Eye (tissue), 1 donor: ENCODE measurements at places on chromosomes 11 and 22.
A peak's percentile ranks its signal among the peaks of the same experiment; 100 is the strongest.

GRCh38 chr11:3859373-3859881 lies 4.0 kb downstream of the STIM1 start:
- no peak for DNase-seq

DNA sequence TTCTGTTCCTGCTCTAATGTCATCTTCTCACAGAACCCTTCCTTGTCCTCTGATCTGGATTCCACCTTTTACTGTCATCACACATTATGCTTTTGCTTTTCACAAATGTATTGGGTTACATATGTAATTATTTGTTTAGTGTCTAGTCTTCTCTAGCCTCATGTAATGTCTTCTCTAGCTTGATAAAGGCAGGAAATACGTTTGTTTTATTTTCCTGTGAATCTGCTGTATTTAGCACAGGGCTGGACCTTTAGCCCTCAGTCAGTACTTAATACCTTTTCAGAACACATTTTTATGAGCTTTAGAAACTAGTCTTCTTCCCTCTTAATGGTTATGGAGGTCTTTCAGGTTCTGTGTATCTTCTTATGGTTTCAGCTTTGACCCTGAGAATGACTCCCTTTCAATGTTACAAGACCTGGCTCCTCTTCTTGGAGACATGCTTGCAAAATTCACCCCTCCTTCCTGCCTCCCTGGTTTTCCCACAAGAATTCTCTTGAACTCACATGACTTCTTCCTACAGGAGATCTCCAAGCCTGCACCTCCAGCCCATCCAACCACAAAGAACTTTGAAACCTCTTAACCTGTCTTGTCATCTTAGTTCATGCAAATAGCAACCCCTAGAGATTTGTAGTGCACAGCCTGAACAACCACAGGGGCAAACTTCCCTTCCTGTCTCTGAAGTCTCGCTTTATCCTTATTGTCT lies 132.7 kb upstream of the DDI1 start:
- DNase-seq: no peak

- DNase-seq: peak; percentile 38
Measured at GRCh38 chr11:66337103-66337899, 1.1 kb upstream of the RIN1 start.

DNA sequence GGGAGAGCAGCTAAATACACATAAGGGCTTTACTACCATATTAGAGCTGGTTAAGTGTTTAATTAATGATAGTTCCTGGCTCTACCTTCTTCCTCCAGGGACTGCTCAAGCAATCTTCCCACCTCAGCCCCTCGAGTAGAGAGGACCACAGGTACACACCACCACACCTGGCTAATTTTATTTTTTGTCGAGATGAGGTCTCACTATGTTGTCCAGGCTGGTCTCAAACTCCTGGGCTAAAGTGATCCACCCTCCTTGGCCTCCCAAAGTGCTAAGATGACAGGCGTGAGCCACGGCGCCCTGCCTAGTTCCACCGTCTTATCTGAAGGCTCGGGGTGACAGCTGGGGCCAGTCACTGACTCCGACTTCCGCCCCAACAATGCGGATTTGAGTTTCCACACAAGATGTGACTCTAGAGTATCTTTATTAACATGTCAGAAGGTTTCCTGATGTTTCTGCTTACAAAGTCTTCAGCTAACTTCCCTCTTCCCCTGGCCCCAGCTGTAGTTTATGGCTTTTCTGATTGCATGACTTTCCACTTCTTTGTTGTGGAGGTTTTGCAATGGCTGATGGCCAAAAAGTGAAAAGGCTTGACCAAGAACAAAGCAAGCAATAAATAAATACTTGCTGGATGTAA lies 16.8 kb downstream of the TPST2 start:
- no peak for DNase-seq

DNA sequence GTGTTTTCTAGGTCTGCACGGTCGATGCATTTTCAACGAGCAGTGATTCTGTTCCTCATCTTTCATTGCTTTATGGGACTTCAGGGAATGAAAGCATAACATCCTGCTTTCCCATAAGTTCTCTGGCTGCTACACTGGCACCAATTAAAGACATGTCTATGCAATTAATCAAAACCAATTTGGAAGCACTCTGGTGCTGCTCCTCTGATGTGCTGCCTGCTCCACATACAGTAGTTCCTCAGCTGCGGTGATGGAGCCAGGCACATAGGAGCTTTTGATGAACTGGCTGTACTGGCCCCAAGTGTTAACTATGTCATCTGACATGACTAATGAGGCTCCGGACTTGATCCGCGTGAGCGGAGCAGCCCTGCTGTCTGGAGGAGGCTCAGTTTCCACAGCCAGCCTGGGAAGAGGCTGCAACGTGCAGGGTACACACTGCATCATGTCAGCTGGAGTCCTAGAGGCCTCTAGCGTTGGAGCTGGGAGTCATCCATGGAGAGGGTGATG lies 29.8 kb downstream of the GVQW3 start:
- peak; percentile 65 for DNase-seq
